Retinal pigment epithelial cell (primary cell): ENCODE measurements at places on chromosomes 6 and 20.

- DNase-seq = no peak
Measured at GRCh38 chr6:119647309-119647708, 297.7 kb upstream of the MAN1A1 start.

- DNase-seq = no peak
Measured at GRCh38 chr6:142612956-142613355, 311.1 kb downstream of the ADGRG6 start.

GRCh38 chr20:62768551-62769287 is 27.6 kb upstream of the MRGBP start:
- peak; percentile 91 for DNase-seq

DNA sequence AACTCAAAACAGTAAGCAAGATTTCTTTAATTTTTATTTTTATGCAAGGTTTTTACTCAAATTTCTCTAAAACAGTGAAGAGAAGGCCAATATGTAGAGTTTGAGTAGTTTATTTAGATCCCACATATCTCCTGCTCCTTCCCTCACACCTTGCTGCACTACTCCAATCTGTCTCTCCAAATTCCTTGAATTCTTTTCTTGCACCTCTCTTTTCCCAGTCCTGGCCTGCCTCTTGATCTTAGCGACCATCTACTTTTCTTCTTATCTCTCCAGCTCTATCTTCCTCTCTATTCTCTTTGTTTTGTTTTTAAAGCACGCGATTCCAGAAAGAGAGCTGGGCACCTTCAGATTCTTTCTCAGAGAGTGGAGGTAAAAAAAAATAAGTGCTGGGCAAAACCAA is 86.7 kb upstream of the KCNQ5 start:
- no peak for DNase-seq
